Jurkat, Clone E6-1 (cell line): ENCODE measurements at places on chromosomes 6 and 20.
A peak's percentile ranks its signal among the peaks of the same experiment; 100 is the strongest.

- no peak for DNase-seq
These were observed 2.0 kb downstream of the ZBP1 start for GRCh38 chr20:57618091-57618763.

DNA sequence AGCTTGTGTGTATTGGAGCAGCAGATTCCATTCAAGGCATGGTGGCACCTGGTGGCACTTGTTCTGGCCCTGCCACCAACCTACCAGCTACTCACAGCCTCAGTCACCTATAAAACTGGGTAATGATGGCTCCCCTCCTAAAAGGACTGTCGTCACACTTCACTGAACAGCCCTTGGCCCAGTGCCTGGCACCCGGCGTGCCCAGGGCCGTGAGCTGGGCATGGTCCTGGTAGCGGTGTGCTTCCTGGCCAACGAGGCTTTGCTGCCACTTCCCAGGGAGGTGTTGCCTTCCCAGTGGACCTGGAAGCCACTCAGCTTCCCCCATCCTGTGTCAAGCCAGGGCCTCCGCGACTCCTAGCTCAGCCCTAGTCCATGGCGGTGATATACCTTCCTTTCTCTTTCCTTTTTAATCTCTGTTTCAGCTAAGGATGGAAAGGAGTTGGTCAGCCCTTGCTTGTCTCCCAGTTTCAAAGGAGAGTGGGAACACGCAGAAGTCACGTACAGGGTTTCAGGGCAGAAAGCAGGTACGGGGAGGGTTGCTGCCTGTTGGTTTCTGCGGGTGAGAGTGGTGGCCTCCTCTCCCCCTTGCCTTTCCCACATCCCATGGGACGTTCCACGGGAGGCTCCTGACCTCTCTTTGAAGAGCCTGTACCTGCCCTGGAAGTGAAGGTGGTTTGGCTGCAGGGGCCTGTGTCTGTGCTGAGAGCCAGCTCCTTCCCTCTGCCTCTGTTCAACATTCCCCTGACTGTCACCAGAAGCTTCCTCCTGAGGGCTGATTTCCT is 25.5 kb downstream of the ENTPD6 start:
- no peak for DNase-seq

DNA sequence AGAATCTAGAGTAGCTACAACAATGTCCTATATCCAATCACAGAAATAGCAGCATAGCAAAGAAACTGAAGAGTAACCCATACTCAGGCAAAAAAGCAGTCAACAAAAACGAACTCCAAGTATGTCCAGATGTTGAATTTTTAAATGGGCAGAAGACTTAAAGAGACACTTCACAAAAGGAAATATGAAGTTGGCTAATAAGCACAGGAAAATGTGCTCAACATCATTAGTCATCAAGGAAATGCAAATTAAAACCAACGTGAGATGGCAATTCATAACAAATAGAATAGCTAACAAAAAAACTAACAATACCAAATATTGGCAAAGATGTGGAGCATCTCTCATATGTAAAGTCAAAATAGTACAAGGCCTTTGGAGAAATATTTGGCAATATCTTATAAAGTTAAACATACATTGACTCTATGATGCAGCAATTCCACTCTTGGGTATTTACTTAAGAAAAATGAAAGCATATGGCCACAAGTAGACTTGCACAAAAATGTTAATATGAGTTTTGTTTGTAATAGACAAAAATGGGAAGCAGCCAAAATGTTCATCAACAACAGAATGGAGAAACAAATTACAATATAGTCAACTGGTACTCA is 37.7 kb downstream of the FRK start:
- DNase-seq, result no peak

GRCh38 chr6:25482996-25483395 is 169.0 kb upstream of the SCGN start:
- DNase-seq, result no peak

GRCh38 chr6:74991573-74992332 is 214.1 kb downstream of the COL12A1 start:
- DNase-seq, result no peak

DNA sequence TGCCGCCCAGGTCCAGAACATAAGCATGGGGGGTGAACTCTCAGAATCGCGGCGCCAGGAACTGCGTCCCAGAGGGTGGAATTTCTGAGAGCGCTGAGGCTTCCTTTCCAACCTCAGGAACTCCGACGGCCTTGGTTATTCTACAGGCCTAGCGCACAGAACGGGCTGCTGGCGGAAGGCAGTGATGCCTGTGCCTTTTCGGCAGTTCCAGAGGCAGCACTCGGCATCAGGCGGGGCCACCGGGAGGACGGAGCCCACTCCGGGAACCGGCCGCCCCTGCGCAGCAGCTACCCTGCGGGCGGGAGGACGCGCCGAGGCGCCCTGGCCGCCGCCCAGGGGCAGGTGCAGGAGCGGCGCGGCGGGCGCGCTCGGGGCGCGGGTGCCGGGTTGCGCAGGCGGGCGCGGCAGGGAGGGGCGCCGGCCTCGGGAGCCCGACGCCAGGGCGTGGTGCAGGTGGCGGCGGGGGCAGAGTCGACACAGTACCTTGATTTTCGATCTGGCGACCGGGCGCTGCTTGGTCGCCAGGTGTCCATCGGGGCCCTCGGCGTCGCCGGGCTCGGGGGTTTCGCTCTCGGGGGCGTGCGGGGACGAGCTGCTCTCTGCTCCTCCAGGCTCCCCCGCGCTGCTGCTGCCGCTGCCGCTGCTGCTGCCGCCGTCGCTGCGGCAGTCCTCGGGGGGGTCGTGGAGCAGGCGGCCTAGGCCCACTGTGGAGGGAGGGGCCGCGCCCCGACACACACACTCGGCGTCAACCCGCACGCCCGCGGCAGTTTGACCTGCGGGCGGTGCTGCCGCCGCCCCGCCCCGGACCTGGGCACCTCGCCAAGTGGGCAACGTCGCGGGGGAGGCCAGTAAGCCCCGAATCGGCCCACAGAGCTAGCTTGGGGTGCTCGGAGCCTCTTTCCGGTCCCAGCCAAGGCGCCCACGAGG is 1.3 kb downstream of the OVOL2 start:
- DNase-seq, result no peak

DNA sequence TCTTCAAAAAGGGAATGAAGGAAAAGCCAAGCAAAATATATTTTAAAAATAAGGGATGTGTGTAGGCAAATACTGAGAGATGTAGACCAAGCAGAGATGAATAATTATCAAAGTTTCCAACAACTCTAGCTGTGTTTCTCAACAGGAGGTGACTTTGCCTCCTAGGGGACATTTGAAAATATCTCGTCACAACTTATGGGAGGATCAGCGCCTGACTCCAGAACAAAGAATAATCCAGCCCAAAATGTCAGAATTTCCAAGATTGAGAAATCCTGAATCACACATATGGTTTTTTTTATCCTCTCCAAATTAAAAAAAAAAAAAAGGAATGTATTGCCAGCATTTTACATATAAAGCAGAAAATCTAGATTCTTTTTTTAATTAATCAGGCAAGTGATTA is 241.2 kb upstream of the ZFP64 start:
- no peak for DNase-seq

GRCh38 chr6:9675122-9675521 is 739.8 kb downstream of the TFAP2A start:
- no peak for DNase-seq

DNA sequence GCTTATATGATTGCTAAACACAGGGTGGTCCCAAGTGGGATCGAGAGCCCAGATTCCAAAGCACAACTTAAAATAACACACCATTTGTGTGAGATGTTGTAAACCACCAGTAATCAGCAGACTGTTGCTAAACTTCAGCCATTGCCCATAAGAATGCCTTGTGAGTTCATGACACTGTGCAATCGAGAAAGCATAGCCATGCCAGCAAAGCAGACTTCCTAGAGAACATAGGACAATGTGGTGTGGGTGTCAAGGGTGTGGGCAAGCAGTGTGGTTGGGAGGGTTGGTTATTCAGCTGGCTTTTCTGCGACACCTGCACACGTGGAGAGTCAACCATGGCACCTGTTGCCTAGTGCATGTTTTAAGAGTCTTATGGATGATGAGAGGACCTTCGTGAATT is 16.1 kb upstream of the CALHM6 start:
- peak; percentile 28 for DNase-seq

DNA sequence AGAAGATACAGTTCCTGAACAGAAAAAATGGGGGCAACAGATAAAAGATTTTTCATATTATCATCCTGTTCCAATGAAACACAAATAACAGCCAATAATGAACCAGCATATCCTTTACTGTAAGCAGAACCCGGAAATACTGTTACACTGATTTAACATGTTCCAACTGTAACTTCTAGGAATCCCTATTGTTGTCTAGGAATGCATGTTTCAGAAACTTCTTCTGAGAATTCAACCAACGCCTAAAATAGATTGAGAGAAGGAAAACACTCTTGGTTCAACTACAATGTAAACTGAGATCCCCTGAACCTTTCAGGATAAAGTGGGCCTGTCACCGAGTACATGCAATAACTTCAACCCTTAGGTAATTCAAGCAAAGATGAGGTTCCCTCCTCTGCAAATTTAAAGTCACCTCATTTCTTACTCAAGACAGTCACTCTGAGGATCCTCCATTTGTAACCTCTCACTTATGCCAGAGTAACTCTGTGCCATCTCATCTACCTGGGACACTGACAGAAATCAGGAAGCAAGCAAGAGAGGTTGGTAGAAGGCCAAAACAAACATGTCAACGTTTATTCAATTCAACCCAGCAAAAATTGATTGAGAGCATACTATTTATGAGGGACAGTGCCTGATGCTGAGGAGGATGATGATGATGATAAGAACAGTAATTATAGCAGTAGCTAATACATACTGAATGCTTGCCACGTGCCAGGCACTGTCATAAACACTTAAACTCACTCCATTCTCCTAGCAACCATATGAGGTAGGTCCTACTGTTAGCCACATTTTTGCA is 14.1 kb downstream of the UBE3D start:
- DNase-seq, result no peak

- no peak for DNase-seq
These were observed 71.7 kb downstream of the FOXO3 start for GRCh38 chr6:108632441-108632840.

DNA sequence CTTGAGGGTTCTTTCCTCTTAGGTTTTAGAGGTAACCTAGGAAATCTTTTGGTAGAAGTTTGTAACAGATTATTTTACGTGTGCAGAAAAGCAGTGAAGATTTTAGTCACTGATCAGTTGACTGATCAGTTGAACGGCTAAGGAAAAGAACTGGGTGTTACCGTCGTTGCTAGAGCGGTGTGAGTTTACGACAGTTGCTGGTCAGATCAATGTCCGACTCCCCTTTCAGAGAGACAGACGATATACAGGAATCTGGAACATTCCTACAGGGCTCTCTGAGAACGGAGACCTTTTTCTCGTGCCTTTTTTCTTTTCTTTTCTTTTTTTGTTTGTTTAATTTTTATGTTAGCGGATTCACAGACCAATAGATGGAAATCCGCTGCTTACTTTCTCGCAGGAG is 132.1 kb upstream of the ZNF184 start:
- no peak for DNase-seq

DNA sequence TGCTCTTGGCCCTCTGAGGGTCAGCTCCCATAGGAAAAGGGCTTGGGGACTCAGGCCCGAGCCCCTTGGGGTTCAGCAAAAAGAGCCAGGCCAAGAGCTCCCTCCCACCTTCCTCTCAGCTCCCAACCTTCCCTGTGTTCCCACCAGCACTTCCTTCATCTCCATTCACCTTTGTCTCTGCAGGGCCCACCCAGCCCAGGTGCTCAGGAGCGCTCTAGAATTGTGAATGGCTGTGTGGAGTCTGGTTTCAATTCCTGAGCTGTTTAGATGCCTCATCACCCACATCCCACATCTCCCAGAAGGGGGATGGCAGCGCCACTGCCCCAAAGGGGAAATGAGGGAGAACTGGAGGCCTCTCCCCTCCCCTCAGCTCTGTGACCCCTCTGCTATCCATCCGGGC is 7.7 kb downstream of the GRM4 start:
- DNase-seq, result no peak

GRCh38 chr20:25644814-25645213 is 21.0 kb upstream of the NANP start:
- DNase-seq, result no peak

DNA sequence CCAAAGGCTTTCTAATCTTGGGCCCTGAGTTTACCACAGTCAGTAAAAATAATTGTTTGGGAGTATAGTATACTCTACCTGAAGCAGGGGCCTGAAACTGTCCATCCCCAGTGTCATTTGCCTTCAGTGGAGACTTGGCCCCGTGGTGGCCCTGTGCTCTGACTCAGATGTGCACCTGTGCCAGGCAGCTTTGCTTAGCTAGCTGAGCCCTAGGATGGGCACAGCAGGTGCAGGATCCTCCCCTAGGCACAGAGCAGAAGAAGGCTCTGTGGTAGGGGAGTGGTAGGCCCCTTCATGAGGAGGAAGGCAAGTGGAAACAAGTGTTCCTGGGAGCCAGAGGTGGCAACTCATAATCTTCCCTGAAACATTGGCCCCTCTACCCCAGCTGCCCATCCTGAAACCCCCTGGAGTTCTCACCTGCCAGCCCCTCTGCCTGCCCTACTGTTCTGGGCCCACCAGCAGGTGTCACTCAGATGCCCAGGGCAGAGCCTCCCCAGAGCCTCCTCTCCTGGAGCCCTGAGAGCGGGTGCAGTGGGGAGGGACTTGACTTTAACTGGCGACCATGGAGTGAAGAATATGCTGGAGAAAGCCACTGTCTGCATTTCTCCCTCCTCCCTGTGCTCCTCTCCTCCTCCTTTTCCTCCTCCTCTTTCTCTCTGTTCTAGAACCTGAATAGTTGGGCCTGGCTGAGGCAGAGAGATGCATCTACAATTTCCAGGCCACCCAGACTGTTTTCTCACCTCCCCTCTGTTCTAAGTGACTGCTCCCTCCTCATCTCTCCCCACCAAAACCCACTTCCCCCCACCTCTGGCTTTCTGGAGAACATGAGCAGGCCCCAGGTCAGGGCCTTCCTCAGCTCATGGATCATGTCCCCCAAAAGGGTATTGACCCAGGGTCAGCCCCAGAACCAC is 2.9 kb downstream of the CPNE5 start:
- DNase-seq, result no peak

GRCh38 chr6:36980876-36981619 is 4.9 kb downstream of the MTCH1 start:
- no peak for DNase-seq

DNA sequence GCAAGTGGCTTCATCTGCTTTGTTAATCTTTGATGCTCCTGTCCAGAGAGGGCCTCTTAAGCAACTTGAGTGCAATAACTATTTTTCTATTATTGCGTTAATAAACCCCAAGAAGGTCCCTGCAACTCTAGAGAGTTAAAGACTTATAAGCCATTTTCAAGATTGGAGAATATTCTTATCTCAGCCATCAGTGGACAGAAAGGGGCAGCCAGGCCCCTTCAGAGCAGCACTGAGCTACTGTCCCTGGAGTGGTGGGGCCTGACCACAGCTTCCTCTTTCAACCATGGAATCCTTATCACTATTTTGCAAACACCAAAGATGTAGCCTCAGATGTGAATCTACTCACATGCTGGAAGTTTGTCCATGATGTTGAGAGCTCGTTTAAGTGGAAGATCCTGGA is 2.8 kb upstream of the MAS1L start:
- DNase-seq, result peak; percentile 12
